ENCODE measurements at places on chromosomes 11 and 22.

DNA sequence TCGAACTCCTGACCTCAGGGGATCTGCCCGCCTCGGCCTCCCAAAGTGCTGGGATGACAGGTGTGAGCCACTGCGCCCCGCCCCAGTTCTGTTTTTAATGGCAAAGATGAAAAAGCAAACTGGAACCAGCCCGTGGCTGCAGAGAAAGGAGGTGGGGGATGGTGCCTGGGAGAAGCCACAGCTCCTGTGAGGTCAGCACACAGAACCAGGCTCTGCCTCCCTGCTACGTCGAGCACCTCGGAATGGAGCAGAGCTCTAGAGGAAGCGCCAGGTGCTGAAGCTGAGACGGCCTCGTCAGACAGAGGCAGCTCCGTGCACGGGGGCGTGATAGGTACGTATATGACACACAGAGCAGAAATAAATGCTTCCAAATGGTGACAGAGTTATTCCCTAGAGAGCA is 8.5 kb downstream of the DRD4 start:
- DNase-seq = no peak

- no peak for DNase-seq
Measured at GRCh38 chr11:118358071-118358470, 1.3 kb upstream of the UBE4A start.

- no peak for DNase-seq
Measured at GRCh38 chr11:17014833-17015626, 816 bp upstream of the PLEKHA7 start.

DNA sequence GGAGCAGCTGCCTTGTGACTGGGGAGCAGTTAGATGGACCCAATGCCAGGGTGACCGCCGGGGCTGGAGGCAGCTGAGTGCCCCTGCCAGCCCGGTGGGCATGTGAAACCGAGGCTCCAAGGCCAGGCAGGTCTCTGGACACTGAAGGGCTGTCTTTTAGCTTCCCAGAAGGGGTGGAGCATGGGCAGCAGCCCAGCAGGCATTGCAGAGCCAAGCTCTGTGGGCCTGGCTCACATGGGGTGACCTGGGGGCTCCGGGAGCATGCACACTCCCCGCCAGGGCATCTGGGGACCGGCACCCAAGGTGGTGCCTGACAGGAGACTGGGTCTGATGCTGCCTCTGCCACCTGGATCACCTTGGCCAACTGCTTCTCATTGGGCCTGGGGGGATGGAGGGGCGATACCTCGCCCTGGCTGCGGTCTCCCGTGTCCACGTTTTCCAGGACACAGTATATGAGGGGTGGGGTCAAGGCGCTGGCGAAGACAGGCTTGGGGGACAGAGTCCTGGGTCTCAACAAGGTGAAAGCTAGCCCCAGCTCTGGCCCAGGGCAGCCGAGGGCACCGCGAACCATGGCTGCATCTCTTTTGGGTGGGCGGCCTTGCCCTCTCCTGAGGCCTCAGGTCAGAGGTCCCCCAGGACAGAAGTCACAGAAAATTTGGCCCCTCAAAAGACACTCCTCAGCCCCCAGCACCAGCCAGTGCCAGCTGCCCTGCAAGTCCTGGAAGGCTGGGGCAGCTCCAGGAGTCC is 3.5 kb downstream of the INS start:
- no peak for DNase-seq

GRCh38 chr11:120940160-120940848 is 83.6 kb upstream of the TBCEL start:
- no peak for DNase-seq

GRCh38 chr11:12900496-12900895 is 108.6 kb upstream of the RASSF10 start:
- no peak for DNase-seq

- DNase-seq = no peak
Measured at GRCh38 chr11:18065572-18065971, 19.5 kb upstream of the TPH1 start.

DNA sequence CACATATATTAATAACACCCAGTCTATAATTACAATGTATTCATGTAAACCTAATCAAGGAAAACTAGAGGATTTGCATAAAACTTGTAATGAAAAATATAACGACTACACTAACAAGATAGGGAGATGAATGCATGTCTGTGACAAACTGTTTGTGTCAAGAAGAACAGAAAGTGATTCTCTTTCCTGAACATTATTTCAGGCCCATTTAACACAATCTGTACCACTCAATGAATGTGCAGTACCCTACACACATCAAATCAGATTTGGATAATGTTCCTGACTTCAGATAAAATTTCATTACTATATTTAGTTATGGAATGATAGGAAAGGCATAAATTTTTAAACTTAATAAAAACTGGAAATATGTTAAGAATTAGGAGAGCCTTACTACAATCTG is 93.1 kb downstream of the CADM1 start:
- DNase-seq = peak; percentile 61

GRCh38 chr11:65536412-65537295 is 11.8 kb downstream of the SCYL1 start:
- DNase-seq = no peak

DNA sequence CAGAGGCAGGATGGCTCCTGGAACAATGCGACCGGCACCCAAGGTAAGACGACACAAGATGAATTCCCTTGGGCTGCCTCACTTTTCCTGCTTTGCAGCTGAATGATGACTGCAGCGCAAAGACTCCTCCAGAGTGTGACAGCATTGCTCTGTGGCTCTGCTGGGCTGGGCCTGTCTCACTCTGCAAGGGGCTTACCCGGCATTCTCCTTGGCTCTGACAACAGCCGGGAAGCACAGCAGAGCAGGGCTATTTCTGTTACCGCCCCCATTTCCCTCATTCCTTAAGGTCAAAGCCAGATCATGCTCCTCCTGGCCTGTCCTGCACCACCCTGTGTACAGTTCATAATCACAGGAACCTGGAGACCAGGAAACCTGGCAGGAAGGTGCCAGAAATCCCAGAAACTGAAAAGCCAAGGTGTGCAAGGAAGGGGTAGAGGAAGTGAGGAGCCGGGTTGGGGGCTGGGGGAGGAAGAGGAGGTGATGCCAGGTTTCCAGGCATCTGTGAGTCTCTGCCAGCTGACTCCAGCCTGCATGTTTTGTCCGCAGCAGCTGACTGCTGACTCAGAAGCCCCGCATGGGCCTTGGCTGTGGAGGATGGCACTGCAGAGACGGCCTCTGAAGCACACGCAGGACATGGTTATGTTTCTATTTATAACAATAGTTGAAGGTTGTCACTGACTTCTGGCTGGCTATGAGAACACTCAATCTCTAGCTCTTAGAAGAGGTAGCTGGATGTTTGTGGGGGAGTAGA is 113.6 kb downstream of the MICAL3 start:
- peak; percentile 91 for DNase-seq

- DNase-seq = no peak
Measured at GRCh38 chr11:69307871-69308431, 14.0 kb downstream of the MYEOV start.

- no peak for DNase-seq
Measured at GRCh38 chr11:72784662-72785061, 9.2 kb downstream of the STARD10 start.

DNA sequence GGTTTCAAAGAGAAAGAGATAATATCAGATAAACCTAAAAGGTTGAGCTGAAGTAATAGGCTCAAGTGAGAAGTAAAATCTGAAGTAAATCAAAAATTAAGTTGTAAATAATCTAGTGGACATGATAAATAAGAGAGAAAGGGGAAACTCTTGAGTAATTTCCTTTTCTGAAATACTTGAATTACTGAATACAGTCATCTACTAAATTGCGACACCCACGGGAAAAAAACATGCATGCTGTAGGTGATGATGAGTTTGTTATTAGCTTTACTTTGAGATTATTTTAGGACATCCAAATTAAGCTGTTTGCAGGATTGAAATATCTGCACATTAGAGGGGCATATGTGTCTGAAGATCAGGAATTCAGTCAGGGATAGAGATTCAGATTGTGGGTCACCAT is 50.0 kb upstream of the CARD18 start:
- no peak for DNase-seq

DNA sequence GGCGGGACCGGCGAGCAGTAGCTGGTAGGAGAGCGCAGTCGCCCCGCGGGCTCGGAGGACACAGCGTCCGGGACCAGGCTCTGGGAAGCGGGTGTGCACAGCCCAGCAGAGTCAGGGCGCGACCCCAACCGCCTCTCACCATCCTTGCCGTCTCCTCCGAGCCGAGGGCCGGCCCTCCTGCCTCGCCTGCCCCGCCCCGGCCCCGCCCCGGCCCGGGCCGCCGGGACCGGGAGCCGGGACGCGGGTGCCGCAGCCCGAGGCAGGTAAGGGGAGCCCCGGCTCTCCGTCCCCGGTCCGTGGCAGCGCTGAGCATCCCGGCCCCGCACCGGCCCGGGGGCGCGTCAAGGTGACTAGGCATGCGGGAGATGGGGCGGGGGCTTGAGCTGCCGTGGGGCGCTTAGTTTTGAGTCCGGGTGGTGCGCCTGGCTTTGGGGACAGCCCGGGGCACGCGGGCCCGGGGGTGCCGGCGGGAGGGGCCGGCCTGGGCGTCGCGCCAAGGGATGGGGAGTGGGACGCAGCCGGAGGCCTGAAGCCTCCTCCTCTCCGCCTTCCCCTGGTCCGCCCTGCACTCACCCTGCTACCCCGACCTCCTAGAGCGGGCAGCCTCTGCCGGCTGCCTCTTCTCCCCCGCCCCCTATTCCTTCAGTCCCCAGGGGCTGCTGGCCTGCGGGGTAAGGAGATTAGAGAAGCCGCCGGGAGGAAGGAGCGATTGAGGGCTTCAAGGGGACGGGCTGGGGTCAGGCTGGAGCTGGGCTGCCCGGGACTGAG is at the start of gene ABCG4:
Gene ABCG4 (plus strand): TSS at position 35 of the 768 bp plus-strand sequence. CDS start 914 bp downstream, outside the sequence.
- DNase-seq = peak; percentile 60

- no peak for DNase-seq
Measured at GRCh38 chr11:104738918-104739317, 159.3 kb downstream of the CASP12 start.

Measured in G401 (cell line).